ENCODE measurements at places on chromosomes 3 and 15.

DNA sequence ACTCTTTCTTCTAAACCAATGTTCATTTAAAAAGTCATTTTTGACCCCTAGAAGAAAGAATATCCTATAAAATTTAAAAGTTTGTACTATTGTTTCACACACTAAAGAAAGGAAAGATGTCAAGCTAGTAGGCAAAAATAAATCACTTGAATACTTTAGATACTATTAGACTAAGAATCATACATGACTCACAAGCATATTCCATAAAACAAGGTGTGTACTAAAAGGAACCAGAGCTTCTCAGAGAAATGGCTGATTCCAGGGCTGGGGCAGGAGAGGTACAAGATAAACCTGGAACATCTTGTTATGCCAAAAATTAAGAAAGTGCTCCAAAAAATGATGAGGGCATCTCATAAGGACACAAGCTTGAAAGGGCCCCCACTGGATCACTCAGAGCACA, 8.7 kb downstream of the DLG1 start:
- DNase-seq = no peak

DNA sequence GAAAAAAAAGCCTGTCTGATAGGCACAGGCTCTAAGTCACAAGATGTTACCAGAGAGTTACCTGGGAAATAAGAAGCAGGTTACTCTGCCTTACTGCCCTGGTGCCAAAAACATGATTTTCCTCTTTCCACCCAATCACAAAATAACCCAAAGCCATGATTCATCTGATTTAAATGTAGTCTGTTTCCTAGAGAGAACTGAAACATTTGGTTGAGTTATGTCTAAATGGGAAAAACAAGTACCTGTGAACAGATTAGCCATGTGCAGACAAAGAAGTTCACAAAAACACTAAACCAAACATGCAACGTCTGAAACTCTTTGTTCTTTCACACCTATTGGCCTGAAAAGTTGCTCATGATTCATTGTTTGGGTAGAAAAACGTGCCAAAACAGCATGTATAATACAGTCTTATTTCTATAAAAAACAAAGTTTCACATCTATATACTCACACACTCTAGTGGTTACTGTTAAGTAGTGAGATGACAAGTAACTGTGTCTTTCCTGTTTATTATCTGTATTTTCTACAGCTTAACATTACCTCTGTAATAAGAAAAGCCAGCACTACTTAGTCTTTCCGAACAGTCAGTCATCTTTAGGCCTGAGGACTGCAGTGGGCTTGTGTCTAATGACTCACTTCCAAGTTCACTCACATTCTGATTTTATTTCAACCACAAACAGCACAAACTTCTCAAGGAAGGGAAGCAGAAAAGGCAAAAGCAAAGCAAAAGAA, 30.2 kb downstream of the FAM174B start:
- DNase-seq = no peak

- DNase-seq = no peak
Observed at GRCh38 chr15:52636459-52636858, 42.7 kb downstream of the ATOSA start.

DNA sequence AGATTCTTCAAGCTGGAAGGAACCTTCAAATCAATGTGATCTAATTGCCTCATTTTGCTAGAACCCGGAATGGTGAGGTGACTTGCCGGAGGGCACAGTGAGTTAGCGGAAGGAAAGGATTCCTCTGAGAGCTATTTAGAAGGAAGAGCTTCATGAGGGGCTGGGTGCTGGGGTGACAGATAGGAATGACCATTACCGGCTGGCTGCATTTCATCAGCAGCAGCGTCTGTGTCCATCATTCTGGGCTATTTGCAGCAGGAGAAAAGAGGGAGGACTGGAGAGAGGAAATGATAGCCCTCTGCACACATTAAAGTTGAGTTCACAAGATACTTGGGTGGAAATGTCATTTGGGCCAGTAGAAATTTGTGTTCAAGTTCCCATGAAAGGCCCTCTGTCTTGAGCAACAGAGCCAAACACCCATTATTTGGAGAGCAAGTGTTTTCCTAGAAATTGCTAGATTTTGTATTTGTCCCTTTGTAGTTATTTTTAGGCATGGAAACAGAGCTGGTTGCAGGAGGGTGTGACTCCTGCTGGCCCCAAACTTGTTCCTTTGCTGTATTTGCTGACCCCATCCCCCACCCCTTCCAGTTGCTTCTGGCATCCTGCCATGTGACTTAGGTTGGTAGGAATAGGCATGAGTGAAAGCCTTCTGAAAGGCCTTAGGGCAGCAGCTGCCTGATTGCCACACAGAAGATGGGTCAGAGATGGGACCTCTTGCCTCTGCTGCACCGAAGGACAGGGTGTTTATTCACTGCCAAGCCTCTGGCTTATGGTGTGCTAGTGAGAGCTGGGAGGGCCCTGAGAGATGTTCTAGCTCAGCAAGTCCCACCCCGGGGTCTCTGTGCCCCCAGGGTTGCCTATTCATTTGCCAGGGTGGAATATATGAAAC, 87.5 kb upstream of the PLXNA1 start:
- no peak for DNase-seq

- no peak for DNase-seq
Observed at GRCh38 chr3:27642796-27643195, 79.3 kb downstream of the EOMES start.

DNA sequence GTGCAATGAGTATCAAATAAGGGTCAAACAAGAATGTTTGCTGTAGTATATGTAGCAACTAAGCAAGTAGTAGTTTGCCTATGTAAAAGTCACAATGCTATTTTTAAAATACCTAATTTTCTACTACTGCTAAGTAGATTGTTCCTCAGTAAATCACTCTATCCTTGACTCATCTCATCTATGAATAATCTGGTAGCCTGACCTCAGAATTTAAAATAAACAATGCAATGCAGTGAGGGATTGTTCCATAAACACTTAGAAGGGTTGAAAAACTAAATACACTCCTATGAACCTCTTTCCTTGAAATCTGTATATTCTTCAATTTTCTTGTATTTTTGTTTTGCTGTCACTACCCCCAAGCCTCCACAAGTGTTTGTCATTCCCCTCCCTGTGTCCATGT, 253.3 kb downstream of the TBC1D5 start:
- DNase-seq = no peak

DNA sequence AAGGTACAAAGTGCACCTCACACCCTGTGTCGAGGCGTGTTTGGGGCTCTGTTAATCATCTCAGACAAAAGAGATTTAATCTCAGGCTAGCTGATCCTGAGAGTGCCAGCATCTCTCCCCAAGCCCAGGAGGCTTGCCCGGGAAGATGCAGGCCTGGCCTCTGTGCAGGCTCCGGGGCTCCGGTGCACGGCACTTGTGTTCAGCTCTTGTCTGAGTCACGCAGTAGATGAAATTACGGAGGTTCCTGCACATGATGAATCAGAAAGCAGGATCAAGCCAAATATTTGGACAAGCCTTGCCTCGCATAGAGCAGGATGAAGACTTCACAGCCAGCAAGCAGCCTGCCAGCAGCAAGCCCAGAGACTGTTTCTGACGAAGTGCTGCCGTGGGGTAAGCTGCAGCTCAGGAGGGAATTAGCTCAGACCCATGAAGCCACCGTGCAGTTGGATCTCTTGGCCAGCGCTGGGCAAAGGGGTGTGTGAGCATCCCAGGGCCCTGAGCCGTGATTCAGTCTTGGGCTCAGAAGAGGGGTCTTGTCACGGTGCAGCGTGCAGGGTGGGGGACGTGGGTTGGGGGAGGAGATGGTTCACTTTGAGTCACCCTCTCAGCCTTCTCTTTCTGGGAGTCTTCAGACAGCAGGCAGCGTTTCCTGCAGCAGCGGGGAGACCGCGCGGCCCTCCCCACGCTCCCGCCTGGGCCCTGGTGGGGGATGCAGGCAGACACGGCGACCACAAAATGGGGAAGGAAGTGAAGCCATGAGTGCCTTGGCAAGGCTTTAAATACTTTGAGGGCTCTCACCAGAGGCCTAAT, 89.2 kb upstream of the MEF2A start:
- no peak for DNase-seq

GRCh38 chr3:59128685-59129084, 78.9 kb upstream of the CFAP20DC start:
- DNase-seq = no peak

DNA sequence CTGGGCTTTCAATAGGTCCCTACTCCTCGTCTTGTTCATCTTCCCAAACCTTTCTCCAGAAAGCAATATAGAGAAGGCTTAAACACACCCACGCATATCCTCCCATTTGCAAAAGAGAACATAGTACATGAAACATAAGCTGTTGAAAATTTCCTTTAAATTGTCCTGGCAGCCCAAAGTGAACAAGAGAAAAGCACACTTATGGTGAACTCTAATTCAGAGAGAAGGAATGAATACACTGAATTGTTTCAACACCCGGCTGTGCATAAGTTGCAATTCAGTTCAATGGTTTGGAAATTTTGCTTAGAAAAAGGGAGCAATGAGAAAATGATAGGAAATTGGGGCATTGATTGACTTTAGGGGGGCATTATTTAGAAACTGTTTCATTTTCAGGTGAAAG, 202.6 kb downstream of the TIGIT start:
- DNase-seq = no peak

DNA sequence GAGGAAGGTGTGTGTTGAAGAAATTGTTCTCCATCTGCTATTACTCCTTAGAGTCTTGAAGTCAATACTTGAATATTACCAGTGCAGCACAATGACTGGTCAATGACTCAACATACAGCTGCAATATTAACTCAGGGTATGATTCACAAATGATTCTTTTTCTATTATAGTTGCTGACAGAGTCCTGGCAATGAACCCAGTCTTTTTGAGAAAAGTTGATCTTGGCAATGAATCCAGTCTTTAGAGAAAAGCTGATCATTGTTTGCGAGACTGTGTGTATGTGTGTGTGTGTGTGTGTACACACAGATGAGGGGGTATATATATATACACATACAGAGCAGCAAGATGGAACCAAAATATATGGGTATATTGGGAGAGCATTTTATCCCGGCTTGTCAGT, 315.1 kb downstream of the ZNF385D start:
- DNase-seq = no peak

DNA sequence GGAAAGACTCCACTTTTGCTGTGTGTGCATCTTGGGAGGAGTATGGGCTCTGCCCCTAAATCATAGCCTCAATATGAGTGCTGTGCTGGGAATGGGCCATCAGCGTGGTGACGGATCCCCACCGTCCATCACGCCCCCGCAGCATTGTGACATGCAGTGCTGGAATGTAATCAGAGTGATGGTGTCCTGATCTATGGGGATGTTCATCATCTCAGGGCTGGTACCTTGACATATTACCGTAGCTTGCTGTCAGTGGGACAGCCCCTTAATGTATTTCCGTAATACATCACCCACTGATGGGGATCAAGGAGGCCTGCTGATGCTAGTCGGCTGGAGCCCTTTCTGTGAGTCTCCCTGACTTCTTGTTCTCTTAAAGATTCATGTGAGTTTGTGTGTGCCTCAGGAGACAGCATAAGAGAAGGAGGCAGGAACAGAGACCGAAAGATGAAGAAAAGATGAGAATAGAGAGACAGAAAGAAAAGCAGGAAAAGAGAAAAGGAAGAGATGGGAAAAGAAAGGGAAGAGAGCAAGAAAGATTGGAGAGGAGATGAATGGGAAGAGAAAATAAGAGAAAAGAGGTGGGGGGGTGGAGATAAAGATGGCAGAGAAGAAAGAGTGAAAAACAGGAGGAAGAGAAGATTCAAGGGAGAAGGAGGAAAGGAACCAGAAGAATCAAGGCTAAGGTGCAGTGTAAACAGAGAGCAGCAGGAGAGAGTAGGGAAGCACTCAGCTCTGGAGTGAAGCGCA, 183.7 kb downstream of the RPLP1 start:
- DNase-seq = peak; percentile 13

GRCh38 chr15:76678766-76679165, 226.4 kb downstream of the SCAPER start:
- DNase-seq = no peak

DNA sequence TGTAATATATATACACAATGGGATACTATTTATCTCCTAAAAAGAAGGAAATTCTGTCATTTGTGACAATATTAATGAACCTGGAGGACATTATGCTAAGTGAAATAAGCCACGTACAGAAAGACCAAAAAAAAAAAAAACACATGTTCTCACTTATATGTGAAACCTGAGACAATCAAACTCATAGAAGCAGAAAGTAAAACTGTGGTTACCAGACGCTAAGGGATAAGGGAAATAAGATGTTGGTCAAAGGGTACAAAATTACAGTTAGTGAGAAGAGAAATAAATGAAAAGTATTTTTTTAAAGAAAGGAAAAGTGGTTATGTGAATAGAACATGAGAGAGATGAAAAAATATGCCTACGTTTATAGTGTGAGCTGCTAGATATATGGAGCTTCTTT, 101.1 kb downstream of the CPNE4 start:
- DNase-seq = no peak

DNA sequence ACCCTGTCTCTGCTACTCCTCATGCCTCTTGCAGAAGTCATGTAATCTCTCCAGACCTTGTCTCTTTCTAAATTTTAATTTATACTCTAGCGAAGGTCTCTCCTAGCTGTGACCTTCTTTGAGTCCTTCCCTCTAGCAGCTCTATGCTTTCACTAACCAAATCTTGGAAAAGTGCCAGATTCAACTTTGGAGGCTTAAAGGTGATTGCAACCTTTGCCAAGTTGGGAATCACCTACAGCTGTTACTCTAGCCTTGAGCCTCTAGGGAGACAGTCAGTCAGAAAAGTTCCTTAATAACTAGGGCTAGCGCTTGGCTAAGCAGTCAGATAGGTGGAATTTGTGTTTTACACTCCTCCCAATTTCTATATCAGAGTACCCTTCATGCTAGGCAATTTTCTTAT, 46.1 kb upstream of the ABI3BP start:
- no peak for DNase-seq

GRCh38 chr15:64246364-64247189, 83.8 kb upstream of the PPIB start:
- peak; percentile 12 for DNase-seq

DNA sequence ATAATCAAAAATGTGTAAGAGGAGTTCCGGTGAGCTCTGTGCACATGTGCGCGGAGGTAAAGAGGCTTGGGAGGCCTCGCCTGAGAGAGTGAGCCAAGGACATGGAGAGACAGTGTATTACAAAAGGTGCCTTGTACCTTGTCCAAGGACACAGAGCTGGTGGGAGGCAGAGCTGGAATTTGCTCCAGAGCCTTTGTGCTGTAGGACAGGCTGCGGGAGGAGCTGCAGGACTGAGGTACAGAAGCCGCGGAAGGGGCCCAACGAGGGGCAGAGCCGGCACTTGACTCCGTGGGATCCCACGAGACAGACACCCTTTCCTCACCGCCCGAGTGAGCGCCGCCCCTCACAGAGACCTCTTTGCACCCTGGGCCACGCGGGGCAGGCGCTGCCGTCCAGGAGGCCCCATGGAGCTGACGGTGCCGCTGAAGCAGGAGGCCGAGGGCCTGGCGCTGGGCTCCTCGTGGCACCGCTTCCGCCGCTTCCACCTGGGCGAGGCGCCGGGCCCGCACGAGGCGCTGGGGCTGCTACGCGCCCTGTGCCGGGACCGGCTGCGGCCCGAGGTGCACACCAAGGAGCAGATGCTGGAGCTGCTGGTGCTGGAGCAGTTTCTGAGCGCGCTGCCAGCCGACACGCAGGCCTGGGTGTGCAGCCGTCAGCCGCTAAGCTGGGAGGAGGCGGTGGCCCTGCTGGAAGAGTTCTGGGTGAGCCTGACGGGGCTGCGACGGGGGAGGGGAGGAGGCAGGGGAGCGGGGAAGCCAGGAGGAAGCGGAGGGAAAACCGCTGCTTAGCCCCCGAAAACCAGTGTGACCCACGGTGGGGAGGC, 68.7 kb downstream of the SLTM start:
- DNase-seq = no peak

GRCh38 chr15:59282515-59283337, 76.1 kb downstream of the LDHAL6B start:
- DNase-seq = no peak

- peak; percentile 80 for DNase-seq
Observed at GRCh38 chr3:196518966-196519717, 4.0 kb upstream of the SMCO1 start.
